ENCODE measurements at places on chromosomes 13 and 19.
A peak's percentile ranks its signal among the peaks of the same experiment; 100 is the strongest.

- DNase-seq = no peak
Observed at GRCh38 chr13:36550177-36550576, 117.9 kb downstream of the CCNA1 start.

GRCh38 chr19:16721051-16721450 lies 1.4 kb downstream of the NWD1 start:
- DNase-seq = no peak

DNA sequence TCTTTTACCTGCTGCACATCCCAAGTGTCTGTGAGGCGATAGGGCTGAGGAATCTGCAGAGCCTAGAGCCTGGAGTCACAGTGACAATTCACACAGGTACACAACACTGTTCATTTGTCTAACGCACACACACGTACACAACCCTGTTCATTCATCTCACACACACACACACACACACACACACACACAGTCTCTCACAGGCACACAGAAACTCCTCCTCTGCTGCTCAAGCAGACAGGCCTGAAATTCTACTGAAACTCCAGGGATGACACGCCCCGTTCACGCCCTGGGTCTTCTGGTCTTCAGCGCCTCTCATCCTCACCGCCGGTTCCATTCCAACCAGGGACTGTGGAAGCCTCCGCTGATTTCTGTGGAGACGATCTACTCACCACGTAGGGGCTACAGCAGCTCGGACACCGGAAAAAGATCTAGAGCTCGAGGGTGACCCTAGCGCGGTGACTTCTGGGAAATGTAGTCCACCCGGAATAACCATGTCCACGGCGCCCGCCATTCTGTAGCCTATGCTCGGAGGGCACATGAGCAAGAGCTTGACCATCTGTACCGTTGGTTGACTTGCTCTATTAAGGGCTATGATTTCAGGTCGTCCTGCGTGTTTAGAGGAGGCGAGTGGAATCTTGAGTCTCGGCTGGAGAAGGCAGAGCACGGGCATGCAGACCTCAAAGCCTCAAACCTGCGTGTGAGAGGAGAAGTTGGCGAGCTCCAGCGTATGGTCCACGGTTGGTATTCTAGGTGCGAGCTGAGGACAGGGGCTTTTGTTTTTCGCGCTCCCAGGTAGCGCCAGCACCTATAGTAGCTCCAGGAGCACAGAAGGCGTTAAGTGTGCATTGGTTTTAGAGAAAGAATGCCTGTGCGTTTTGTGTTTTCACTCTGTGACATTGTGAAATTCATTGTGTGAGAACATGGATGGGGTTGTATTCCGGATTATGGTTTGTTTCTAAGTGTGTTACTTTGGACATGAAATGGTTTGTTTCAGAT lies 33.4 kb downstream of the ZNF45 start:
- peak; percentile 82 for DNase-seq

DNA sequence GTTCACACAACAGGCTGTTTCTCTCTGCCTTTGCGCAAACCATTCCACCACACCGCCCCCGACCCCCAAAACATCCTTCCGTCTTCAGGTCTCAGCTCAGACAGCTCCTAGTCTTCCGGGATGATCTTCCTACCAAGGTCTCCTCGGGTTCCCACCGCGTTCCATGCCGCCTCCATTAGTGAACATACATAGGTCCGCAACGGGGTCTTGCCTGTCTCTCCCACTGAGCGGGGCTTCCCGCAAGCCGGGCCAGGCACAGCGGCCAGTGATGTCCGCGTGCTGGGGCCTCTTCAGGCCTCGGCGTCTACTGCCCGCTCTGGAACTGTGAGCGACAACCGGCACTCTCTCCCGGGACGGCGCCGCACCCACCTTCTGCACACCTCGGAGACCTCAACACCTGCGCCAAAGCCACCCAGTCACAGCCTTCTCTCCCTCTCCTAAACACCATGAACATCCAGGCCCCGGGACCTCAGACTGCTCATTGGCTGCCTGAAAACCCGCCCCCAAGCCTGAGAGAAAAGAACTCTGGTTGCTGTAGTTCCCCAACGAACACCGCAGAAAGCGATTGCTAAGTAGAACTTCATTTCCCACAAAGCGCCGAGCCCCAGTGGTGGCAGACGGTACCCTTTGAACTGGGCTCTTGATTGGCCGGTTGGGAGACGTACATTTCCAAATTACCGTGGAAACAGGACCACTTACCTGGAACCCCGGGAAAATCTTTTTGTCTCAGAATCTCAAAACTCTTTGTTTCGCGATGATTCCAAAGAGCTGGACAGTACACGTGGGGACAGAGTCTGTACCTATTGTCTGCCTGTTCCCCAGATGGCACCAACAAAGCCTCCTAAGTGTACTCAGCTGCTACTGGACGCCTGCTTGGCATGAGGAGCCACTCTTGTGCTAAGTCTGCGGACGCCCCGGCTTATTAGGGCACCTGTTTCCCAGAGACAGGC lies 9.5 kb downstream of the DYRK1B start:
- DNase-seq = peak; percentile 90

GRCh38 chr19:45999653-46000121 lies 4.4 kb downstream of the CCDC61 start:
- DNase-seq = peak; percentile 64

- no peak for DNase-seq
Observed at GRCh38 chr13:110217085-110217484, 89.9 kb downstream of the COL4A1 start.

GRCh38 chr13:41546372-41547190 lies 89.2 kb downstream of the RGCC start:
- DNase-seq = no peak

GRCh38 chr19:38209671-38210457 lies 14.2 kb downstream of the DPF1 start:
- no peak for DNase-seq
